ENCODE measurements at places on chromosomes 12 and 14. TPM values are rescaled to one million over a fixed set of nuclear protein-coding genes. Genes with fewer than 3 reads are reported as not detected.

DNA sequence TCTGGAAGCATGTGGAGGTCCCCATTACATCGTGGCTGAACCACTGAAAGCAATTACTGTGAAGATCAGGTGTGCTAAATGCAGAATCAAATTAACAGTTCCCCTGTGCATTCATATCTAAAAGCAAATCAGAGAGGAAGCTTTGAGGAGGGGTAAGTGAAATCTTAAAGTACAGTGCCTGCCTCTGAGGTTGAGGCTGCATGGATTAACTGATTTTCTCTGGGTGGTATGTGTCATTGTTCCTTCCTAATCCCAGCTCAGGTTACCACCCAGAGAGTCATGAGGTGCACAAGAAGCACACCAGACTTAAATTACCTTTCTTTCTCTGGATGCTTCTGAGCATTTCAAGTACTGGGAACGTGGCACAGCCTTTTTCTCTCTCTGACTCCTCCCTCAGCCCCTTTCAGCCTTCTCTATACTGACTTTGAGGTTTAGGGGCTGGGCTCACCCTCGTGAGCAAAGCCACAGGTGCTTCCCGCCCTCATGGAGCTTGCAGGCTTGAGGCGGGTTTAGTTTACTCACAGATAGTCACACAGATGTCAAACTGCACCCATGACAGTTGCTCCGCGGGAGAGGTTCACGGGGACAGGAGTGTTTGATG is 237.6 kb upstream of the CRY1 start:
- no peak for DNase-seq

DNA sequence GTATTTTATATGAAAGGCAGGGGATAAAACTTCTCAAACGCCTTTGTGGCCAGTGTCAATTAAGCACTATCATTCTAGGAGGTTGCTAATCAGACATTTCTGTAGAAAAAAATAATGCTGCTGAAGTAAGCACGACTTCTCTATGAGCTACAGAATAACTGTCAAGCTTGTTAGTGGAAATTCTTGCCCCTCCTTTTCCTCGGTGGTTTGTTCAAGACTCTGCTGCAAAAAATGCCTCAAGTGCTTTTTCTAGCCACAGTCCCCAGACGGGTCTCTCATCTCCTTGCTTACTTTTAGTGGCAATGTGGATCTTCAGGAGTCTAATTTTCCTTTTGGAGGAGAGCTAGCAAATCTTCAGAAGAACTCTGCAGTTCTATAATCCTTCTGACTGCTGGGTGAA is 452.0 kb downstream of the FUT8 start:
- DNase-seq: no peak

Gene PRH2
- not detected for polyA plus RNA-seq

- DNase-seq: peak; percentile 63
Observed at GRCh38 chr12:6825398-6826124, 2.6 kb upstream of the P3H3 start.

DNA sequence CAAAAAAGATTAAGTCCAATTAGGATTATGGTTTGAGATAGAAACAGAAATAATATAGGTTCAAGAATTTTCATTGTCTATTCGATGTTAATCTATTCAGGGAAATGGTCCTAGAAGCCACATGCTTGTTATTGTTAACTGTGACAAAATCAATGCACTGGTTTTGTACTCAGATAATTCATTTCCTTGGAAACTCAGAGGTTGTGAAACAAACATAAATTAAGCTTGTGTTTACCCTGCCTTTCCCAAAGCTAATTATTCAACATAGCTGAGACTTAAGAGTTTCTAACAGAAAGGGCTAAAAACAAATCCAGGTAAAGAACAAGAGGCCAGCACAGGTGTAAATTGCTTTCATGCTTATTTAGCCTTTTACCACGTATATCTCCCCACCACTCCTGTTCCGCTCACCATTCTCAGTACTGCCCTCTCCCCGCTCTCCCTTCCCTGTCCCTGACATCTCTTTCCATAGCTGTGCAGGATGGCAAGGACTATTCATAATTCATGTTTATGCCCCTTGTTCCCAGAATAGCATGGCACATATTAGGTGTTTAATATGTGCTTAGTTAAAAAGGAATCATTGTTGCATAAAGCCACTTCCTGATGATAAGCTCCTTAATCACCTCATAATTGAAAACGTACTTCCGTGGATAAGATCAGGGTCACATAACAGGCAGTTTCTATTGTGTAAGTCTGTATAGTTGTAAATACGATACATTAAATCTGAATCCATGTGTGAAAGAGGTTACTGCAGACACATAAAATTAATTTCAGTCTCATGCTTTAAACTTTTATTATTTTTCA is 131.8 kb upstream of the USP15 start:
- no peak for DNase-seq

Gene MUCL1
- polyA plus RNA-seq: not detected

GRCh38 chr12:123762715-123763052 is 583 bp downstream of the DNAH10 start:
- DNase-seq: no peak

DNA sequence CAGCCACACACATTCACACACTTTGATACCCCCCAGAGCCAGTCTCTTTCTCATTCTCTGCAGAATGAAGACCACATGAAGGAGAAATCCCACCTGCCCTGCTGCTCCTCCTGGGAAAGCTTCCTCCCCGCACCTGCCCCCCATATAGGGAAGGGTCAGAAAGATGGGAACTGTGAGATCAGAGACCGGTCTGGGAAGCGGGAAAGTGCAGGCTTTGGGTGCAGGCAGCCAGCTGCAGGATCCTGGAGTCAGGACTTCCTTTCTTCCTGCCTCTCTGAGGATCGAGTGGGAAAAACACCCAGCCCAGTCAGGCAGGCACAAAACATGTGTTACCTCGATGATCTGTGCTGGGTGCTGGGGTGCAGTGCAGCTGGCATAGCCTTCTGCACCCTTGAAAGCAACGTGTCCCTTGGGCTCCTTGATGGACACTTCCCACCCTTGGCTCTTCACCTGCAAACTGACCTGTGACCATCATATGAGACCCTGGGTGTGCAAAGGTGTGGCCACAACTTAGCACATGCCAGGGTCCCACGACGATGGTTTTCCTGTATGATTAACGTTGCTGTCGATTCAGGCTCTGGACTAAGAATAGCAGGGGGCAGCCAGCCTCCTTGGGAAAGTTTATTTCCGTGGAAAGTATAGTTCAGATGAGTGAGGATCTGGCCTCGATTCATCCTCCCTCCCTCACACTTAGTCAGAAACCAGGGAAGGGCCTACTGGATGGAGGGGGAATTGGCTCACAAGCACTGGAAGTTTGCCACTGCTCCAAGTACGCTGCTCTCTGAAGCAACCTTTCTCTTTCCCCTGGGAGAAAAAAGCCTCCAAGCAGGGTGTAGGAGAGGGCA is 105.4 kb upstream of the MED13L start:
- DNase-seq: no peak

Gene DPPA3
- not detected for polyA plus RNA-seq

Gene GYS2
- not detected for polyA plus RNA-seq

Gene CMA1
- polyA plus RNA-seq: not detected

DNA sequence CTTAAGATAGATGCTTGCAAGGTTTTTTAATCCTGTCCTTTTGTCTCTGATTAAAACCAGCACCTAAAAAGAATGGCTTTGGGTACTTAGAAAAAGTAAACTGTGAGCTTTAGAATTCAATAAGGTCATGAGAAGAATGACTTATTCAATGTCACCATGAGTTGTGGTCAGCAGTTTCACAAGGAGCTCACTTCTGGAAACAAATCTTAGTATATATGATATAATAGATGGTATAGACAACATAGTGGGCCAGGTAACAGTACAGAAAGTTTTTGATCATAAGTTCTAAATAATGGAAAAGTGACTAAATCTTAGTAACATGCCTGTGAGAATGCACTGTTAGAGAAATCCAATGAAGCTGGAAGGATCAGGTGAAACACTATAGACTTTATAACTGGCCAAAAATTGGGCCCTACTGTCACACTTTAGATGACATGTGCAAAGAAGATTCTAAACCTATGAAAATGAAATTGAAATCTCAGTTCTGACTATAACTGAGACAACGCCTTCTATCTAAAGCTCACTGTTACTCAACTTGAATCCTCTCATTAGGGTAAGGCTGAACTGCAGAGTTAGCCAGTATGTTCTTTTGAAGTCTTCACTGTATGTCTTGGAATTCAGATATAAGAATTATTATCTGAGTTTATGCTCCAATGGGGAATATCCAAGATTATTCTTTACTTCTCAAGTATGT is 42.4 kb upstream of the RAD51AP1 start:
- DNase-seq: no peak

Gene GPR135
- polyA plus RNA-seq: 0.52 TPM

Data from naive B cell (primary cell).